ENCODE measurements at places on chromosomes 4 and X. TPM values are rescaled to one million over a fixed set of nuclear protein-coding genes. Genes with fewer than 3 reads are reported as not detected.

The GPRIN3 gene
- total RNA-seq = under 0.01 TPM

The ETDA gene
- not detected for total RNA-seq

The POU4F2 gene
- total RNA-seq = not detected

The CXCL1 gene
- total RNA-seq = 16.4 TPM

The CYLC1 gene
- not detected for total RNA-seq

The SPIN4 gene
- 4.7 TPM for total RNA-seq

The PYURF gene
- 54.6 TPM for total RNA-seq

The MAN2B2 gene
- 21.1 TPM for total RNA-seq

The TBC1D19 gene
- total RNA-seq = 88.8 TPM

The RAB40A gene
- total RNA-seq = under 0.01 TPM

The GRPR gene
- total RNA-seq = not detected

The TLR3 gene
- 7.8 TPM for total RNA-seq

The RBM47 gene
- 1.0 TPM for total RNA-seq

The PPBP gene
- total RNA-seq = not detected

The UCP1 gene
- not detected for total RNA-seq

The TEX13C gene
- total RNA-seq = not detected

The SSX3 gene
- not detected for total RNA-seq

The MAGEA9B gene
- not detected for total RNA-seq

The VCX2 gene
- total RNA-seq = not detected

Measured in smooth muscle cell of trachea (primary cell).